ENCODE measurements at places on chromosomes 1 and 21.

DNA sequence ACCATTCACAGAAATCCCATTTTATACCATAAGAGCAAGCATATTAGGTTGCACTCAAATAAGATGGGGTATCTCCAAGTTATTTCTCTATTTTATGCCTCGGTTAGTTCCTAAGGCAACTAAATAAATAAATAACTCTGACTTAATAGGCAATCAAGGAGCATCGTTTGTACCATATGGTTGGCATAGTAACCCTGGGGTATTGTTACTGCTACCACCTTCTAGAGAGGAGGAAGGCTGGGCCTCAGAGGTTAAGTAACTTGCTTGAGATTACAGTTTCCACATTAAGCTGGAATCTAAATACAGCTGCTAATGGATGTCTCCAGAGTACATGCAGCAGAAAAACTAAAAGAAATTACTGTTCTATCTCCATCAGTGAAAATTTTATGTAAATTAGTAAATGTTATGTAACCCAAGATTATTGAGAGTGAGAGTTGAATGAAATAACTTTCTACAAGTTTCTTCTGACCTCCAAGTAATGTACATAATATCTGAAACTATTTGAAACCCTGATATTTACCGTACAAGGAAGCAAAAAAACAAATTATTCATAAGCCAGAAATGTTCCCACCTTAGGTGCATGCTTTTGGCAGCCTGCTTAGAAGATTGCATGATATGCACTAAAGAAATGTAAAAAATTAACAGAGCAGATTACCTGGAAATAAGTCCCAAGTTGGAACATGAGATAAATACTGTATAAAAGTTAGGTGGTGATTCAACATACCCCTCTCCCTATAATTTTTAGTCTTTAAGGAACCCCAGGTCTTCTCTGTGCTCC lies 127.0 kb downstream of the CRB1 start:
- DNase-seq, result no peak

GRCh38 chr1:3349161-3349967 lies 105.1 kb upstream of the ARHGEF16 start:
- DNase-seq, result no peak

DNA sequence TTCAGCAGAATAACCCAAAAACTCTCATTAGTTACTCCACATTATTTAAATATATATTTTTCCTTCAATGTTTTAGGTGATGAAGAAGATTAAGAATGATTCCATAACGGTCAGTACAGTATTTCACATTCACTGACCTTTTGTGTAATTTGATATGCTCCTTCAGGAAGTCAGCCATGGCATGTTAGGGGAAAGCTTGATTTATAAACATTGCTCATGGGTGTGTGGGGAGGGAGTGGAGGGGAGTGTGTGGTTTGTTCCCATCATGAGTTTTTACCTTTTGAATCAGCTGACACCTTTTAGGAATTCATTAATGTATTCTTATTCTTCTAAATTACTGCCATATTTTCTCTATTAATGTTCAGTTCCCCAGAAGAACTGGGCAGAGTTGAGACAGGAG lies 240.2 kb downstream of the ATG4C start:
- DNase-seq, result no peak

DNA sequence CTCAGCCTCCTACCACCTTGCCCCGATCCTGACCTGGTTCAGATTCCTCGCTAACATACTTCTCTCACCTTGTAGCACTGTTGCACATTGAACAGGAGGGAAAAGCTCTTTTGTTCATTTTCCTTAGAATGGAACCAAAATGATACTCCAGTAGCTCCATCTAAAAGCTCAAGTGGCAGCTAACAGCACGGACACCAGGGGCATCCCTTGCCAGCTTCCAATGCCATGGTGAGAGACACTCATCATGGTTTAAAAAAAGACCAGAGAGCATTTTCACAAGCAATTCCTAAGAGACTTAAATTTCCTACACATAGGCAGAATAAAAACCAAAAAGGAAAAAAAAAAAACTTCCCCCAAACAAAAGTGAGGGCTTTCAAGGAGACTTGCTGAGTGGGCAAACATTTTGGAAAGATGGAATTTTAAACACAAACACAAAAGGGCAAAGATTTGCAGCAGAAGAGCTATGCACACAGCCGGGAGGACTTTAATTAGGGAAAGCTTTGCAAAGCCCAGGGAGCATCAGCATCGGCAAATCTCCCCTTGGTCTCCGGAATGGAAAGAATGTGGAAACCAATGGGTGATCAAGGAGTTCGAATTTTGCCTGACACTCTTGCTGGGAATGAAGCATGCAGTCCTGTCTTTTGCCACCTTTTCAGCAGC lies 84.3 kb downstream of the CAPZB start:
- DNase-seq, result no peak

DNA sequence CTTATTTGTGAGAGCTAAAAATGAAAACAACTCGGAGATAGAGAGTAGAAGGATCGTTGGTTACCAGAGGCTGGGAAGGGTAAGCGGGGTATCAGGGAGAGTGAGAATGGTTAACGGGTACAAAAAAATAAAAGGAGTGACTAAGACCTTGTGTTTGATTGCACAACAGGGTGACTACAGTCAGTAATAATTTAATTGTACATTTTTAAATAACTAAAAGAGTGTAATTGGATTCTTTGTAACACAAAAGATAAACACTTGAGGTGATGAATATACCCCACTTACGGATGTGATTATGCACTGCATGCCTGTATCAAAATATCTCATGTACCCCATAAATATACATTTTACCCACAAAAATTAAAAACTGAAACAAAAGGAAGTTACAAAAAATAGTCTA lies 29.4 kb downstream of the FOXJ3 start:
- no peak for DNase-seq

DNA sequence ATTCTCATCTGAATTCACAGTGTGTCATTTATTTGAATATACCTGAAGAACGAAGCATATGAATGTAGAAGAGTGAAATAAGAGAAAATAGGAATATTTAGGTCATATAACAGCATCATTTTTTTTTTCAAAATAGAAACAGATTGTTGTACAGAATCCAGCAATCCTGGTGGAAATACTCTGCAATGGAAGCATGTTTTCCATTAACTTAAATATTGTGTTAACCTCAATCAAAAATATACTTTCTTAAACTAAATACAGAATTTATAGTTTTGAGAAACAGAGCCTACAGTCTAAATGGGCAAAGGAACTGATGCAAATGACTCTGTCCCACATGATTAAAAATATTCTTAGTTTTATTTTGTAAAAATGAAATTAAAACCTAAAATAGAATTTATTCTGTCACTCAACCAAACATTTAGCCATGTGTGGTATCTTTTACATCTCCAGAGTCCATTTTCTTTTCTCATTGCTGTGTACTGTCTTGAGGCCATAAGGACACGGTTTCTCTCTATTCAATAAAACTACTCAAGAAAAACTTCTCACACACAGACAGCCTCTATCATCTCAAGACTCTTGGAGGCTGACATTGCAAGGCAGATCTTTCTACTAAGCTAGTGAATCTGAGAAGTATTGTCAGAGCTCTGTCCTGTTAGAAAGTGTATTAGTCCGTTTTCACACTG lies 322.6 kb downstream of the LTN1 start:
- DNase-seq, result no peak

- DNase-seq, result no peak
These were observed 252.3 kb upstream of the FGGY start for GRCh38 chr1:59044535-59045121.

DNA sequence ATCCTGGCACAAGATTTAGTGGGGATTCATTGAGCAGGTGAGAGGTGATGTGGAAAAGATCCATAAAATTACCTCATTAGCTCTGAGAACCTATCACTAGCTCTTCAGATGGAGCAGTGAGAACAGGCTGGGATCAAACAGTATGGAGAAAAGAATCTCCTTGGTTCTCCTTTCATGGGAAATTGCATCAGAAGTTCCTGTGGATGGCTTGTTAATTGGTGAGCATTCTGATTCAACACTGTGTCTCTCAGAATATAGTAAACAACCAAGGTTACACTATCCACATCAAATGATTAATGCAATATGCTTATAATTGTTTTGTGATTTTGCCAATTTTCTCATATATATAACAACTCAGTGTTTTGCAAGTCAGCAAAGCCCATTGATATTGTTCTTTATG lies 8.3 kb upstream of the CD55 start:
- no peak for DNase-seq

DNA sequence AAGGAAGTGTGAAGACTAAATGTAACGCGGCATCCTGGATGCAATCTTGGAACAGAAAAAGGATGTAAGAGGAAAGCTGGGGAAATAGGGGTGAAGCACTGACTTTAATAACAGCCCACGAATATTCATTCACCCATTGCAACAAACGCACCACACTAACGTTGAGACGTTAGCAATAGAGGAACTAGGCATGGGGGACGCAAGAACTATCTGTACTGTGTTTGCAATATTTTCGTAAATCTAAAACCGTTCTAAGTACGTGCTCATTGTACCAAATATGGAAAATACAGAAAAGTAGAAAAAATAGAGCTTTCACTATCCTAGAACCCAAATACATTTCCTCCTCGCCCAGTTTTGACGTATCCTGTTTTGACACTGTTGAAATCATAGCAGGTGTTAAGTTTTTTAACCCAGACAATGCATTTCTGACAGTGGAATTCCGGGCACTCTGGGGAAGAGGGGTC lies 3.9 kb downstream of the LAPTM5 start:
- DNase-seq, result no peak

- peak; percentile 43 for DNase-seq
These were observed 126.7 kb downstream of the NR5A2 start for GRCh38 chr1:200154069-200154767.

GRCh38 chr21:41611966-41612606 lies 104.1 kb upstream of the TMPRSS2 start:
- DNase-seq, result no peak

GRCh38 chr1:20185834-20186782 lies at the start of the genes PLA2G2C and UBXN10:
Gene PLA2G2C, minus strand, starts transcription at chr1:20186518. Its CDS starts 9,155 bp downstream, at chr1:20177363.
Gene UBXN10, plus strand, starts transcription at chr1:20186096. Its CDS starts 4,466 bp downstream, at chr1:20190562.
- DNase-seq, result no peak

DNA sequence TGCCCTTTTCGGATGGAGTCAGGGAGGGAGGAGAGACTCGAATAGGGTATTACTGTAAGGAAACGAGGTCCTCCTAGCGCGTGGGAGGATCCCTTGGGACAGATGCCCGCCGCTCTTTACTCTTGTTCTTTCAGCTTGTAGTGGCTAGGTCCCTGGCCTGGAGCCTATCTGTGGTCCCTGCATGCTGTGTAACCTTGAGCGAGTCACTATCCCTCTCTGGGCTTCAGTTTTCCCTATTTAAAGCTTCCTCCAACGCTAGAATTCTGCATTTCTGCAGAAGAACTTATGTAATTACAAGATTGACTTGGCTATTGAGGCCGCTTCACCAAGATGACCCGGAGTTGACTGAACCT lies 744 bp downstream of the MIER1 start:
- no peak for DNase-seq

GRCh38 chr1:26666855-26667254 lies 29.0 kb upstream of the ARID1A start:
- no peak for DNase-seq

Data from DMS 273 treated with DMSO at 0.1 percent for 48 hours (cell line).